Cerebellar nuclear complex (tissue), 1 donor: ENCODE measurements at places on chromosomes 7 and 10.

- DNase-seq, result no peak
Observed at GRCh38 chr7:46653848-46654247, 732.8 kb upstream of the IGFBP3 start.

DNA sequence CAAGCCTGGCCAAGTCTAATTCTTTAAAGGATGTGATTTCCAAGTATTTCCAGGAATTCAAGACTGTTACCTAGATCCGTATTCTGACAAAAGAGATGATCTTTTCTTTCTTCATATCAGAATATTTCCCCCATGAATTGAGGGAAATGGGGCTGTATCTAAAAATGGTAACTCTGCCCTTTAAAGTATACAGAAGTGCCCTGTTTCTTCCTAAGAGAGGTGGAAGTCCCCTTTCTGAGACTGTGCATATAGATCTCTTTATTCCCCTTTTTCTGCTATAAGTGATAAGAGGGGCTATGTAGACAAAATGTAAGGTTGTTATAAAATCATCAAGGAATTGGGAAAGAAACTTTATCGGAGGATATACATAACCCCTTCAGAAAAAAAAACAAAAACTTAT is 287.1 kb upstream of the KAT6B start:
- no peak for DNase-seq

GRCh38 chr10:80537086-80537735 is 491 bp upstream of the SH2D4B start:
- DNase-seq, result no peak

- DNase-seq, result no peak
Observed at GRCh38 chr7:157507987-157508386, 171.2 kb downstream of the DNAJB6 start.

GRCh38 chr7:101488826-101489572 is 126.3 kb downstream of the COL26A1 start:
- no peak for DNase-seq

DNA sequence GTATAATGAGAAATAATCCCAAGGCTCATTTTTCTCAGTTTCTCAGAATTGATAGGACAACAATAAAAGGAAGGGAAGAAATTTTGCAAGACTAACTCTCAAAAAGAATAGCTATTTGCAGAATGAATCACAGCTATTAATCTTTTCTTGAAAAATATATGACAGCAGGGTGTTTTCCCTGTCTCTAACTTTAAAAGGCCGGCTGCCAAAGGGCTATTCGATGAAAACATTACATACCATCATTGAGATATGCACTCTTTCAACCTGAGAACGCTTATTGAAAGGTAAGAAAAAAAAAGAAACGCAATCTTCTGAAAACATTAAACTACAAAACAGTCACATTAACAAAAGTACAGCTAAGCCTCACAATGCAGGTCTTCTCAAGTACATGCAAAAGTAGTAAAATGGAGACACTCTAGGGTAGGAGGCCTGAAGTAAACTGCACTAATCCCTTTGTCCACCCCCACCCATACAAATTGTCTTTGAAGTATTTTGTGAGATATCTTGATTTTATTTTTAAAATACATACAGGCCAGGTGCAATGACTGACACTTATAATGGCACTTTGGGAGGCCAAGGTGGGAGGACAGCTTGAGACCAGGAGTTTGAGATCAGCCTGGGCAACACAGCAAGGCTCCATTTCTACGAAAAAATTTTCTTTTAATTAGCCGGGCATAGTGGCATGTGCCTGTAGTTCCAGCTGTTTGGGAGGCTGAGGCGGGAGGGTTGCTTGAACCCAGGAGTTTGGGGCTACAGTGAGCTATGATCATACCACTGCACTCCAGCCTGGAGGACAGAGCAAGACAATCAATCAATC is 83.0 kb downstream of the PARD3 start:
- DNase-seq, result no peak
